Activated CD4-positive, alpha-beta T cell treated with anti-CD3 and anti-CD28 coated beads, Interleukin-2, amount 50 U/mL, for 4 hours (primary cell): ENCODE measurements at places on chromosomes 12 and 14.
A peak's percentile ranks its signal among the peaks of the same experiment; 100 is the strongest.

DNA sequence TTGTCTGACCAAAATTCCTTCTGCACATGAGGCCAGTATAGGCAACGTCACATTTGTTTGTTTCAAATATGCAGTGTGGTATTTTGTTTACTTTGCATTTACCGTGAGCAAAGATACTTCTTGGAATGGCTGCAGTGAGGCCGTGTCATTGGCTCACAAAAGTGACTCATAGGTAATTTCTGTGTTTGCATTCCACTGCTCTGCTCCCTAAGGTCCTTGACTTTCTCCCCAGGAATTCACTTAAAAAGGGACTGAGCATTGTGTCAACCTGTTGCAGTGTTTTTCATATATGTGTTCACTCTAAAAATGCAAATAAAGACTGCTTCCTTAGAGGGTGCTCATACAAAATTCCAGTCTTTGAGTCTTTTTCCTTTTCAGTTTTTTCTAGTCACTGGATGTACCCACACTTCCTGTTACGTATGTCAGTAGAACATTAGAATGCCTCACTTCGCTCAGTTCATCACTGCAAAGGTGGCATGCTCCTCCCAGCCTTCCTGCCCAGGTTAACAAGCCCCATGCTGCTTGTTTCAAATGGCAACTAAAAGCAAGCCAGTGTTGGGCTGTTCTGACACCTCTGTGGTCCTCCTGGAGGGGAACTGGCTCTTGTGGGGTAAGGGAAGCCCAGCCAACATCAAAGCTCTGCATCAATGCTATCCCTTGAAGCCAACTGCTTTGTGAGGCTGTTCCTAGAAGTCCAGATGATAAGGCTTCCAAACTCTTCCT lies 9.1 kb downstream of the C12orf76 start:
- DNase-seq = peak; percentile 4

DNA sequence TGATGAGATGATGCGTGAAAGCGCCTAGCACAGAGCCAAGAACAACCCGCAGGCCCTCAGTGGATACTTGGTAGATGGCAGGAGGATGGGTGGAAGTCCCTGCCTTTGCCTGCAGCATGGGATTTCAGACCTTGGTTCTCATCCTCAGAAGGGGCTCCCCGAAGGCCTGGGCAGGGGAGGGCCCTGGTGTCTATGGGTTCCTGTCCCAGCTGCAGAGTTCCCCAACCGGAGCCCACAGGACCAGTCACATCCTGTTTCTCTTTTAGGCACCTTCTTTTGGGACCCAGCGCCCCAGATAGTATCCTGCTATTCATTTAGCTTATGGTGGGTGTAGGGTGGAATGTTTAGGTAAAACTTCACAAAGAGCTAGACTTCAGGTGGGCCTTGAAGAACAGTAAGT lies 55.5 kb downstream of the CALM1 start:
- no peak for DNase-seq

GRCh38 chr12:43222796-43223195 lies 329.2 kb downstream of the ADAMTS20 start:
- DNase-seq = no peak

DNA sequence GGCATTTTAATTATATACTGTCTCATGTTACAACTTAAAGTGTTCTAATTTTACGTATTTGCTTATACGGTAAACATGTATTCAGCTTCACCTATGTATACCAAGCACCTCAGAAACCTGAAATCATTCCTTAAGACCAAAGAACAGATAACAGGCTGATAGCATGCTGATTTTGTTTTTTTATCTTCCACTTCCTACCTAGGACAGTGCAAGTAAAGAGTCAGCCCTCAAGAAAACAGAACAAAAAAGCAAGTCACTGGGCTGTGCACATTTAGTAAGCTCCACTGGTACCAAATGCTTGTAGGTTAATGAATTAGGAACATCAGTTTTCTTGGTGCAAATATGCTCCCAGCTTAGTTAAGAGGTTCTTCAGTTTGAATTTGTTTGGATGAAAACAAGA lies 611.3 kb downstream of the VRK1 start:
- no peak for DNase-seq

DNA sequence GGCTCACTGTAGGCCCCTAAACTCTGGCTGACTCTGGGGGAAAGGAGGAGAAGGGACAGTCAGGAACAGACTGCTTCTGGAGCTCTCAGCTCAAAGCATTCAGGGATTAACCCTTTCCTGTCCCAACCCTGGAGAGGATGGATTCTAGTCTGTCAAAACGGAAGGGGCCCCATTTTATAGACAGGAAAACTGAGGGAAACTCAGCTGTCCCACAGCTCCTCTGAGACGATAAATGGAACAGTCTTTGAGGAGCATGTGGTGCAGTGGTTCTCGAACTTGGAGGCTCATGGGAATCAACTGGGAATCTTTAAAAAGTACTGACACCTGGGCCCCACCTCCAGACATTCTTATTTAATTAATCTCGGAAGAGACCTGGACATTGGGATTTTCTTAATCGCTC lies 23.7 kb downstream of the SRRM4 start:
- no peak for DNase-seq

GRCh38 chr14:87878959-87879358 lies 114.0 kb downstream of the GALC start:
- DNase-seq = no peak

DNA sequence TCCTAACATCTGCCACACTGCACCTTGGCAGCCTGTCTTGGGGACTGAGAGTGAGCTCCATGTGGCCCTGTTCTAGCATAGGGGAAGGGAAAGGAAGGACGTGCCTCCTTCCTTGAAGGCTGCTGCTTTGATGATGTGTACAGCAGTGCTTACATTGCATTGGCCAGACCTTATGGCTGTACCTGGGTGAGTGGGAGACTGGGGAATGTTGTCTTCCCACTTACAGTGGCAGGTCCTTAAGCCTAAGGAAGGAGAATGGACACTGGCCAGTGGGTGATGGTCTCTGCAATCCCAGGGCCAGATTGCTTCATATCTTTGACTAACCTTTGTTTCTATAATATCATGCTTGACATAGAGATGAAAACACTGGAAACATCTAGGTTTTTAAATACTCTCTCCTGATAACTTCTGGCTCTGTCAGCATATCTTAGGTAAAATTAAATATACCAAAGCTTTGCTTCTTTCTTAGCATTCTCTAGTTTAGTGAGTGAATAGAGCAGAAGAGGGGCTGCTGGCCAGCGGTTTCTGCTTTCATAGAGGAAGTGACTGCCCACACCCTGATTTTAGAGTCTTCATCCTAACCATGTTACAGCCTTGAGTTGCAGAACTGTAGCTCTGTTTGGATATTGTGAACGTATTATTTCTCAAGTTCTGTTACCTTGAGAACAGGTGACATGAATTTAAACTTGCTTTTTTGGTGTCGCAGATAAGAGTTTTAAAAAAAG lies 27.2 kb downstream of the KLC1 start:
- DNase-seq = no peak

- no peak for DNase-seq
Observed at GRCh38 chr12:5332551-5332950, 99.4 kb upstream of the NTF3 start.

- DNase-seq = no peak
Observed at GRCh38 chr14:48826058-48826457, 760.1 kb downstream of the RPS29 start.

DNA sequence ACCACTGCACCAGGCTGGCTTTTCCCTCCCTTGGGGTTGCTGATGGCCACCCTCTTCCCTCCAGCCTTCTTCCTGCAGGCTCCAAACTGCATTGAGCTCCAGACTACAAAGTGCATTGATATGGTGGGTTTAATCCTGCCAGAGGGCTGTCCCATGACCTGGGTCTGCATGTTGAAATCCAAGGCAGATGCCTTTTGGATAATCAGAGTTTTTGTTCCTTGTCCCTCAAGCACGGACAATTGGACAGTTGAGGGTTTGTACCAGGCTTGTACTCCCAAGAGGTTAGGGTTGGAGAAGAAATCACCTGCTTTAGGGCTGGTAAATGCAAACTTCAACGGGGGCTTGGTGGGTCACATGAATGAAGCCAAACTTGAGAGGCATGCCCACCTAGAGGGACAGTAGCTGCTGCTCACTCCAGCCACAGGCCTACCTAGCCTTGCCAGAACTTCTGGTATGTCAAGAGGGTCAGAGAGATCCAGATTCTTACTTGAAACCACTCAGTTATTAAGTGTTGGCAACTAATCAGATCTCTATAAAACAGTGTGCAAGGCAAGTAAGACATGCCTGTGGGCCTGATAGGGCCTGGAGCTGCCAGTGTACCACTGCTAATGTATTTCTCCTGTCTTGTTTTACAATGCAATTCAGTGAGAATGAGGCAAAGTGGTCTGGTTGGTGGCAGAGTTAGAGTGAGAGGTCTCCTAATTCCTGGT lies 21.7 kb upstream of the KRT83 start:
- DNase-seq = no peak
